ENCODE measurements at places on chromosomes 4 and X.
A peak's percentile ranks its signal among the peaks of the same experiment; 100 is the strongest.

DNA sequence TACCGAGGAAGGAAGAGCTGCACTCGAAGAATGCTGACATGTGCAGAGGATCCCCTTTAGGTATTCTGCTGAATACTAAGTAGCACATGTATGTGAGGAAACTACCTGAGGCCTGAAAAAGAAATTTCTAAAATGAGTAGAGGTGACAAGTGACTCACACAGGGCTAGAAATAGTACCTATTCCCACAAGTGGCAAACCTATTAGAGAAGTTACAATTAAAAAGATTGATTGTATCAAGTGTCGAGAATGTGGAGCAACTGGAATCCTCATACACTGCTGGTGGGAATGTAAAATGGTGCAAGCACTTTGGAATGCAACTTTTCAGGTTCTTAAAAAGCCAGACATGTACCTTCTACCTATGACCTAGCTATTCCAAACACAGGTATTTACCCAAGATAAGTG is 47.4 kb downstream of the CCSER1 start:
- DNase-seq = no peak

DNA sequence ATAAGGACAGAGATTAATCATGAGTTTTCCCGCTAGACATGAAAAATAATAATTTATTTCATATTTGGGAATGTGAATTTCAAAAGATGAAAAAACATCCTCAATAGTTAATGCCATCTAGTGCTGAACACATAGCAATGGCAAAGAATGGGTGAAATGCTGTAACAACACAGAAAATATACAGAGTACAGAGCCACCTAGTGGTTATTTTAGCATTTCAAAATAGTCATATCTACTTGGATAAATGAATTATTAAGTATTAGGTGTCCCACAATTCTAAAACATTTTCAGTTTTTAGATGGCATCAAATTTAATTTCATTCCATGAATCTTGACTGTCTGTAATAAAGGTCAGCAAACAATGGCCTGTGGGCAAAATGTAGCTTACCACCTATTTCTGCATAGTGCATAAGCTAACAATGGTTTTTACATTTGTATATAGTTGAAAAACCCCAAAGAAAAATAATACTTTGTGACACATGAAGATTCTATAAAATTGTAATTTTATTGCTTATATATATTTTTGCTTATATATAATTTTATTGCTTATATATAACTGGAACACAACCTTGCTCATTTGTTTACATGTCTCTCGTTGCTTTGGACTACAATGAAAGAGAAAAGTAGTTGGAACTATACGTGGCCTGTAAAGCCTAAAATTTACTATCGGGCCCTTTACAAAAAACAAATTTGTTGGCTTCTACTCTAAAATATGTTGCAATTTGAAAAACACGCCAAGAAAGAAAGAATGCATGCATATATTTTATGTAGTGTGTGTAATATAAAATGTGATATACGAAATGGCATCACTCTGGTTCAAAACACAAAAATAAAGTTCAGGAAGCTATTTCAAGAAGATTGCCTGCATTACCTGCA is 99.1 kb upstream of the FAM47C start:
- no peak for DNase-seq

GRCh38 chrX:67619253-67619652 is 75.4 kb downstream of the AR start:
- DNase-seq = peak; percentile 67

- no peak for DNase-seq
These were observed 13.7 kb upstream of the KLHL5 start for GRCh38 chr4:39048311-39048710.

GRCh38 chr4:72119946-72120345 is 88.1 kb downstream of the NPFFR2 start:
- no peak for DNase-seq

- no peak for DNase-seq
These were observed 22.1 kb downstream of the NHS start for GRCh38 chrX:17397074-17397473.

GRCh38 chrX:74579597-74580198 is 34.7 kb downstream of the RLIM start:
- no peak for DNase-seq

DNA sequence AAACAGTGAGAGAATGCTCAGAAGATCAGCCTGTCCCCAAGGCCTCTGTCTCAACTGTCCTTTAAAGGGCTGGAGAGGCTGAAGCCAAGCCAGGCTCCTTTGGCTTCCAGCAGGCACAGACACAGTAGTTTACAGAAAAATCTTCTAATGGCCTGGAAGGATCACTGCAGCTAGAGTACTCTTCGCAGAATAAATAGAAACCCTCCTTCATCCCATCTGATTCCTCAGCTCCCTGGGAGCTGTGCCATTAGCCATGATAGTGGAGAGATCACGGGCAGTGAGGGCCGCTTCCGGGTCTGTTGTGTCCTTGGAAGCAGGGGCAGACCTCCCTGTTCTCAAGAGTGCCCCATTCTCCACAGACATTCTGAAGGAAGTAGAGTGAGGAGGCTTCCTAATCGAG is 63.1 kb downstream of the CCNI start:
- DNase-seq = no peak

GRCh38 chr4:127782025-127782274 is 172 bp upstream of the HSPA4L start:
- DNase-seq = peak; percentile 44

GRCh38 chr4:123939621-123940020 is 543.0 kb downstream of the SPRY1 start:
- DNase-seq = peak; percentile 84

GRCh38 chr4:122576261-122577188 is 44.3 kb downstream of the IL21 start:
- DNase-seq = no peak

GRCh38 chrX:43974100-43974475 is 898 bp upstream of the NDP start:
- DNase-seq = no peak

DNA sequence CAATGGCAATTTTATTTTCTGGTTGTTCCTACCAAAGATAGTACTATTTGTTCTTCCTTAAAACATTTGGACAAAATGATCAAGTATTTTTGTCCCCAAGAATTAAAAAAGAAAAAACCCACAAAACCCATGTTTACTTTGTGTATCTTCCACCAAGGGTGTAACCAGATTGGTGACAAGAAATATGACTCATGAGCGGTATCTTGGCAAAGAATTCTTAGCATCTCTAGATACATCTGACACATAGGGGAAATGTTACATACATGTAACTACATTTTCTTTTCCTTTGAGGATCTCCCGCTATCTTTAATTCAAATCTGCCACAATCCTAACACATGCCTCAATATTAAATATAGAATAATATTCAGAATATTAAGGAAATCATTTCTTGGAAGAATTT is 78.7 kb downstream of the WDFY3 start:
- peak; percentile 36 for DNase-seq

DNA sequence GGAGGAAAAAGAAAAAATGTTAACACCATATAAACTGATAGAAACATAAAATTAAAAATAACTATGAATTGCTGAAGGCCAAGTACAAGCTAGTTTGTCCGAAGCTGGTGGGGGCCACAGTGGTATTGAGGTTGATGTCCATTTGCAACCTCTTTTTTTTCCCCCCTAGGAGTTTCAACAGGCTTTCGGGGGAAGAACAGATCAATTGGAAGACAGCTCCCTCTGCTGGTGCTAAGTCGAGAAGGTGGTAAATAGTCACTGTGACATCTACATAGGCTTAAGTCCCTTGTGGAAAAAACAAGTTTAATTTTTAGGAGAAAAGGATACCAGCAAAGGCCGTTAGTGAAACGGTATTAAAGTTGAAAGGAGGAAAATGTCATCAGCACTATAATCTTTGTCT is 115.7 kb upstream of the ZXDA start:
- DNase-seq = no peak

- no peak for DNase-seq
These were observed 109.7 kb downstream of the SNCA start for GRCh38 chr4:89727238-89727637.

DNA sequence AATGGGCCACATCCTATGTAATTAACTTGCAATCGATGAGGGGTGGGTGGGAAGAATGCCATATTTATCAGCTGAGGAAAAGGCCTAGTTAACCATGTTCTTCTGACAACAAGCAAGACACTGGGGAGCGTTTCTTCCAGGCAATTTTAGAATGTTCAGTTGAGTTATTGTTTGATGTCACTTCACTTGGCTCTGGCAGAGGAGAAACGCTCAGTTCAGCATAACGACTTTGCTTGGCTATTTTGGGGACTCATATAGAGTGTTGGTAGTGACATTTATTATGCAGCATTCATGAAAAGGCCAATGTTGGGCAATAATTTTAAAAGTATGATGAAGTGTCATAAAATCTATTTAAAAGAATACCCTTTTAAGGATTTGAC is 648 bp downstream of the SYNPO2 start:
- no peak for DNase-seq

DNA sequence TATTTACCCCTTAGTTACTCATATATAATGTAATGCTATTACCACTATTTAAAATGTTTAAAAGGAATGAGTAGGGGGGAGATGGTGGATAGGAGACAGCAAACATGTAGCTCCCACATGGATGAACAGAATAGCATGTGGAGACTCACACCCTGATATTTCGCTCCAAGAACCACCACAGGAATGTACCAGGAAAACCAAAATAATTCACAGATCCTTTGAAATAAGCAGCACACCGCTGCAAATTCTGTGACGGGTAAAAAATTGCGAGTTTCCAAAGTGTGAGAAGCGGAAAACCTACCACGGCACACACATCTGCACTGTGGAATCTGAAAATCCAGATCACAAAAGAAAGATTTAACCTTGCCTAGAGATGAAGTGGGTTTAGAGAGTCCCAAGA is 428.2 kb downstream of the TLL1 start:
- DNase-seq = no peak

- DNase-seq = no peak
These were observed 119.0 kb downstream of the GPR143 start for GRCh38 chrX:9646471-9647224.

GRCh38 chrX:71650333-71650969 is 16.9 kb upstream of the LOC101059915 start:
- DNase-seq = no peak

GRCh38 chrX:2692221-2693112 is 1.4 kb downstream of the CD99 start:
- DNase-seq = no peak

- DNase-seq = no peak
These were observed 4.2 kb upstream of the ABCG2 start for GRCh38 chr4:88162626-88163025.

DNA sequence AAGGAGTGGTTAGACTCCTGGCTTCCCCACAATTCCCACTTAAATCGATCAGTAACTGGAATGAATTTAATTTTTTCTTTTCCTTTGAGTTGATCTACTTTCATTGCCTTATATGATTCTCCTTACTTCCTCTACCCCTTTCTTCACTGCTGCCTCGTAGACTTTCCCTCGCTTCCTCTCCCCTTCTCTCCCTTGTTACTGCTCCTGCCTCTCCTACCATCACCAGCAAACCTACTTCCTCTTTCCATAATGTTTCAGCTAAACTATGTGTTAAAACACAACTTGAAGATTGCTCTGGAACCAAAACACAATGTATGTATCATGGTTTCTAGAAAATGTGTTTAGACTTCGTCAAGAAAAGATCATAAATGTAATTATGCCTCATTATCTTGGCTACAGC is 132.0 kb upstream of the TET2 start:
- DNase-seq = no peak

GRCh38 chrX:64885850-64886249 is 90.4 kb downstream of the ZC4H2 start:
- no peak for DNase-seq

GRCh38 chr4:153471698-153472093 is 5.5 kb downstream of the TMEM131L start:
- no peak for DNase-seq

DNA sequence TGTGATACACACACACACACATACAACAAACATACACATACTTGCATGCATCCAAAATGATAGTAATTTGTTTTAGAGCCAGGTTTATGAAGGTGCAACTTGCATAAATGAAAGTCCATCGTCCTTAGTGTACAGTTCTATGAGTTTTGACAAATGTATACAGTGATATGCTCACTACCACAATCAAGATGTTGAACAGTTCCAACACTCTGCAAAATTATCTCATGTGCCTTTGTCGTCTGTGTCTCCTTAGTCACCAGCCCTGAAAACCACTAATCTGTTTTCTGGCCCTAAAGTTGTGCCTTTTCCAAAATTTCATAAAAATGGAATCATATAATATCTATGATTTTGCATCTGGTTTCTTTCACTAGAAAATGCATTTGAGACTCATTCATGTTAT is 67.8 kb upstream of the ANXA3 start:
- DNase-seq = no peak

GRCh38 chrX:74890676-74891430 is 34.4 kb downstream of the NEXMIF start:
- DNase-seq = no peak

- no peak for DNase-seq
These were observed 762.8 kb downstream of the PDHA2 start for GRCh38 chr4:96602661-96603060.

DNA sequence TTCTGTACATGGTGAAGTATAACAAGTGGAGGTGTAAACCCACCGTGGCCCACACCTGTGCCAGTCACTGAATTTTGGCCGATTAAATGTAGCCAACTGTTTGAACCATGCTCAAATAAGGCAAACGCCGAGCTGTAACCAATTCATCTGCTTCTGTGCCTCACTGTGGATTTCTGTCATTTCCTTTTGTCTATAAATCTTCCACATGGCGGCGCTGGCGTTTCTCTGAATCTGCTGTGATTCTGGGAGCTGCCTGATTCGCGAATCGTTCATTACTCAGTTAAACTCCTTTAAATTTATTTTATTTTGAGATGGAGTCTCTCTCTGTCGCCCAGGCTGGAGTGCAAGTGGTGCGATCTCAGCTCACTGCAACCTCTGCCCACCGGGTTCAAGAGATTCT is 19.2 kb downstream of the SUPT20HL2 start:
- DNase-seq = no peak
